ENCODE measurements at places on chromosomes 1 and 21. TPM values are rescaled to one million over a fixed set of nuclear protein-coding genes. Genes with fewer than 3 reads are reported as not detected.

The LRRC3 gene
- polyA plus RNA-seq = 0.60 TPM

The CLCNKA gene
- 187 TPM for polyA plus RNA-seq

The TP73 gene
- polyA plus RNA-seq = not detected

The PKP1 gene
- polyA plus RNA-seq = 0.47 TPM

The PCBP3 gene
- polyA plus RNA-seq = 2.3 TPM

The RAB42 gene
- 0.32 TPM for polyA plus RNA-seq

The KIAA1614 gene
- 5.4 TPM for polyA plus RNA-seq

The DNALI1 gene
- polyA plus RNA-seq = 46.4 TPM

The TEX38 gene
- polyA plus RNA-seq = not detected

The KRTAP10-12 gene
- not detected for polyA plus RNA-seq

The ESPN gene
- polyA plus RNA-seq = 112 TPM

The HFM1 gene
- 1.2 TPM for polyA plus RNA-seq

The TMEM69 gene
- polyA plus RNA-seq = 21.7 TPM
